ENCODE measurements at places on chromosomes 2 and 18.

DNA sequence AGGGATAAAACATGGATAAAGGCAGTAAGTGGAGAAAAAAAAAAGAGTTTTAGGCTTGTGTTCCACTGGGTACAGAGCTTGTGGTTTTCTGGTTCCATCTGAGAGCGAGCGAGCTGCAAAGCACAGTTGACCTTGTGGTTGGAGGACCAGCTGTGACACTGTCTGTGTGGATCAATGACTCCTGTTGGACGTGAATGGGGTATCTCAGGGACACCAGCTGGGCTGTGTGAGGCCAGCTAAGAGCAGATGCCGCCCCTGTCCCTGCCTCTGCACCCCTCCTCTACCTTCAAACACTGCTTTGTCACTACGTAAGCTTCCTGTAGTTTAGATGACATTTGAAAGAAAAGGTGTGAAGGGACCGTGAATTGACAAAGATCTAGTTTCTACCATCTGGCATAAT, 67.8 kb downstream of the QPCT start:
- no peak for DNase-seq

- no peak for DNase-seq
Measured at GRCh38 chr2:200797242-200797770, 14.4 kb upstream of the BZW1 start.

DNA sequence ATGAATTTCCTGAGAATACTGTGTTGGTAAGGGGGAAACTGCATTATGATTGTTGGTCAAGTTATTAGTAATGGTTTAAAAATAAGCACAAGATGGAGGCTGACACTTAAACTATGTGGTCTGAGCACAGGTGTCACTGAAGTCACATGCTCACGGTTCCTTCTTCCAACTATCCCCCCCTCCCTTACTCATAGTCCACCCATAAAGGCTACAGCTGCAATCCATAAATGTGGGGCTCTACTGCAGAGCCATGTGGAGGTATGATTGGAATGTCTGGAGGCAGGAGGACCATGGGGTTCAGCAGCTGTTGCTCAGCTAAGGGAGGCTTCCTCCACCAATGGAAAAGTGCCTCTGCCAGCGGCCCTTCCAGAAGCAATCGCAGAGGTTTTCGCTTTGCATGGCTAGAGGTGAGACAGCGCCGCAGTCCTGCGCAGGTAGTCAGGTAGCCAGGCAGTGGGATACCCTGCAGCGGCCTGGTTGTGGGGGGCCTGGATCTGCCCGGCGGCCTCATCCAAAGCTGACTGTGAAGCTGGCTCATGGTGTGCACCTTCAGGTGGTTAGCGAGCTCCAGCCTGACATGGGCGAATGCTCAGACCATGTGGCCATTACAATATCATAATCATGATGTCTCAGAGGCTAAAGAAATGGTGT, 249.6 kb downstream of the DCDC2C start:
- no peak for DNase-seq

DNA sequence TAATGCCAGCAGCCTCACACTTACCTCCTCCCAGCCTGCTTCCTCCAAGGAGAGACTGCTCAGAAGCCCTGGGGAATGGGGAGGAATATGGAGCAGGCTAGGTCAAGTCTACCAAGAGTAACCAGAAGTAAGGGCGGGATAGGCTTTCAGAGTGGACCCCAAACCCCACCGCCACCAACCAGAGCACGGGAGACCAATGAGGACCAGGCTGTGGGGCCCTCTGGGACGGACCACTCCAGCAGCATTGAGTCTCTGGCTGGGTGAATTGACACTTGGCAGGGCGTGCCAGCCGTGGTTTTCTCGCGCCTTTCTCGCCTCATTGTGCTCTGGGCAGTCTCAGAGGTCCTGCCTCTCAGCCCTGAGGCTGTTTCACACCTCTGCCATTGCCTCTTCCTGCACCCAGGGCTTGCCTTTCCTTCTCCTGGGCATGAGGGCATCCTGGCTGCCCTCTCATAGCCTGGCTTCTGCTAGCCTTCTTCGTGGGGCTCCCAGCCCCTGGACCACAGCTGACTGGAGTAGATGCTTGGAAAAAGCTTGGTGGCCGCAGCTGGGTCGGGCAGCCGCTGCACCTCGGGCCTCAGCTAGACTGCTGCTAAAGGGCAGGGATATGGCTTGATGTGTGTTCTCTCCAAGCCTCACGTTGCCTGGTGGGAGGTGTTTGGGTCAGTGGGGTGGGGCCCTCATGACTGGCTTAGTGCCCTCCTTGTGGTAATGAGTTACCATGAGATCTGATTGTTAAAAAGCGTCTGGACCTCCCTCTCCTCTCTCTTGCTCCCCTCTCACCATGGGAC, 40.5 kb upstream of the HS6ST1 start:
- no peak for DNase-seq

GRCh38 chr2:154978710-154979109, 280.2 kb downstream of the KCNJ3 start:
- DNase-seq: no peak

- DNase-seq: no peak
Measured at GRCh38 chr18:27717250-27717649, 459.7 kb downstream of the CDH2 start.

DNA sequence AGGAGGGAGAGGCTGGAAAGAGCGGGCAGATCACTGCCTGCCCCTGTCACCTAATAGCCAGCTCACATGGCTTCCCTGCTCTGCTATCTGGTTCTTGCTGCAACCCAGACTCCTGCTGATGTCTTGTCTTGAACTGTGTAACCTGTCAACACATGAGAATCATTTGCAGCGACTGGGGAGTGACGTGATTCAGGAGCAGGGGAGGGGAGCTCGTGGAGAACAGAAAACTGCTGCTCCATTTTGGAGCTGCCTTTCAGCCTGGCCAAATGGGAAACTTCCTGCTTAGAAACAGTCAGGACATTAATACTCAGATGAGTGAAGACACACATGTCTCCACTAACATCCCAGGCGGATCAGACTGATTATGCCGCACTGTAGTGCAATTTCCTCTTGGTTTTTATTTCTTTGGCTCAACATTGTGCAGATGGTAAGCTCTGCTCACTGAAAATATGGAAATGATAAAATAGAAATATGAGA, 38.1 kb downstream of the RPL37A start:
- no peak for DNase-seq

DNA sequence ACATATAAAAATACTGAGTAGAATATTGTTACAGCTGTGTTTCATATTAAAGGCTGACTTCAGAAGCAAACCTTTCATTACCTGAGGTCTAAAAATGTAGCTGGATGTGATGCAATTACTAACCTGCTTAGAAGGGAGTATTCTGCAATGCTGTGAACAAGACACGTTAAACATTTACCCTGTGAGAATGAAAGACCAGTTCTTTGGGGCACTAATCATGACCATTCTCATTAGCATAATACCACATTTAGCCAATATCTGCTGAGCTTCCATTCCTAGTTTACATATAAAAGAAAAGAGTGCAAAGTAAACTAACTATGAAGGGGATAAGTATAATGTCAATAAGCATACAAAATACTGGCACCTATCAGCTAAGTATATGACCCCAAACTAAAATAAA, 784.0 kb upstream of the KLHL29 start:
- no peak for DNase-seq

GRCh38 chr2:56211048-56211447, 27.3 kb downstream of the CCDC85A start:
- no peak for DNase-seq

DNA sequence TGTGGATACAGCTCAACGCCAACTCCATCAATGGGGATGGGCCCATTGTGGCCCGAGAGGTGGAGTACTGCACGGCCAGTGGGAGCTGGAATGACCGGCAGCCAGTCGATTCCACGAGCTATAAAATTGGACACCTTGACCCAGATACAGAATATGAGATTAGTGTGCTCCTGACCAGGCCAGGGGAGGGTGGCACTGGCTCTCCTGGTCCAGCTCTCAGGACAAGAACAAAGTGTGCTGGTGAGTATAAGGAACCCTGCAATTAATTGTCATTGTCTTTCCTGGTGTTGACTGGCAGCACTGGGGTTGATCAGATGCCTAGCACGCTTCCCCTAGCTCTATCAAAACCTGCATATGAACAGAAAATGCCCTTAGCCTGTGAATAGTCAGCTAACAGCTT, 388.1 kb downstream of the PTPRM start:
- no peak for DNase-seq

GRCh38 chr2:195562570-195563566, 94.2 kb upstream of the SLC39A10 start:
- DNase-seq: no peak

GRCh38 chr18:23095463-23095862, 39.8 kb upstream of the CABLES1 start:
- DNase-seq: no peak

GRCh38 chr18:45284174-45284573, 331.1 kb upstream of the SLC14A2 start:
- no peak for DNase-seq

DNA sequence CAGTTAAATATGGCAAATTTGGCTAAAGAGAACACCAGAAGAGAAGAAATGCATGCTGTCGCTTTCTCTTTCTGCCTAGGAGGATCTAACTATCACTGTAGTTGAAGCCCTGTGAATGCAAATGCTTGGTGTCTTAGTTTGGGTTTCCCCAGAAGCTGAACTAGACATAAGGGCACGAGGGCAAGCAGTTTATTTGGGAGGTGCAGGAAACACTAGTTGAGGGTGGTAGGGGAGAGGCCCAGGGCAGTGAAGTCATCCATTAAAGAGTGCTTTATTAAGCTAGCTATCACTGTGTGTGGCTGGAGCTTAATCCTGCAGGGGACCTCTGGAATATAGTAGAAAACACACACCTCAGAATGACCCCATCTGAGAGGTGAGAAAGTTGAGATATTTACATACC, 639.8 kb upstream of the ZEB2 start:
- DNase-seq: no peak

DNA sequence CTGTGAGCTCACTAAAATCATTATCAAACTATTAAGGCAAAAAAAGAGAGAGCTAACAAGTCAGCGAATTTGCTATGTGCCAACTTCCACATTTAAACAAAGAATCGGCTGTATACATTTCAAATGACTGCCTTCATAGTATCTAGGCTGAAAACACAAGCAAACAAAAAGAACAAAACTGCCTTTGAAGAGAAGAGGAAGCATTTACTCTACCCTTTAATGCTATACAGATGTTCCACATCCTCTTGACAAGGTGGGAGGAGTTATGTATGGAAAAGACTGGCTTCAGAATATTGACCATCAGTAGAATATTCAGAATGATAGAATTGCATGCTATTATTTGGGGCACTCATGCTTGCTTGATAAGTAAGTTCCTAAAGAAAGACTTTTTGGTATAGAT, 741.7 kb downstream of the PLCL1 start:
- no peak for DNase-seq

- no peak for DNase-seq
Measured at GRCh38 chr2:70673041-70673647, 94.9 kb downstream of the ADD2 start.

- no peak for DNase-seq
Measured at GRCh38 chr2:33104052-33104623, 157.4 kb downstream of the LTBP1 start.

DNA sequence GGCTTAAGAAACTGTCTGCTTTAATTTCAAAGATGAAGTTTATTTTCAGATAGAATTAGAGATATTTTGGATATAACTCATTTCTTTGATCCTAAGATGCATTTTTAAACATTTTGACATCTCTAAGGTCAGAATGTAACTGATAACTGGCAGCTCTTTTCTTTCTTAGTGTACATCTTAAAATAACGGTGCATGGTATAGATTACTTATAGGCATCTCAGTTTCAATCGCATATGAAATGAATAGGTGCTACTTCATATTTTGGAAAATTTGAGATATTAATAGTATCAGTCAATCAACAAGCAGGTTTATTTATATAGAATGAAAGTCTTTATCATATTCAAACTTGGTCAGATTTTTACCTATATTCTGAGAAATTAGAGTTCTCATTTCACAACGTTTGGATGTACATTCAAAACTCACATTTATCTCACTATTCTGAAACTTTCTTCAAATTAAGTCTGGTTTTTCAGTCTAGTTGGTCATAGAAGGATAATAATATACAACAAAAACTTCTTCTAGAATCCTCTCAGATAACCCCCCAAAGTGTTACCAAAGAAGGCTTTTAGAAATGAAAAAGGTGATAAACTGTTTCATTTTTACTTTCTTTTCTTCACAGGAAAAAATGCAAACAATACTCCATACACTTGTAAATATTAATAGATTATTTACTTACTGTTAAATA, 122.8 kb upstream of the WDSUB1 start:
- no peak for DNase-seq

GRCh38 chr2:149330127-149331022, at the start of gene LYPD6:
TSS of gene LYPD6 (plus strand) at chr2:149330587. CDS start at chr2:149437709, 107,122 bp downstream.
- DNase-seq: no peak

DNA sequence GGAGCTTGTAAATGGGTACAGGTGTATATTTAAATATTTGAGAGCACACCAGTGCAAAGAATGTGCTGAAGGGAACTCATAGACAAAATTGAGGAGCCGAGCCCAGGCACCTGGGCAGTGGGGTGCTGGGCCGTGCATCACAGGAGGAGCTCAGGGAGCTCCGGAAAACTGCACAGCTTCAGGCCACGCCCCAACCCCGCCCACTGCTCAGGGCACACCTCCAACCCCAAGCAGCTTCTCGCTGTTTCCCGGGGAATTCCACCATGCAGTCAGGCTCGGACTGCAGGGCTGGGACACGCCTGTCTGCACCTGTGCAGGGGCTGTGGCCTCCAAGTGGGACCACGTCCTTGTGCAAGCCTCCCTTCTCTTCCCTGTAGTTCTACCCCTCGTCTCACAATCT, 243.0 kb downstream of the HDAC4 start:
- DNase-seq: no peak

DNA sequence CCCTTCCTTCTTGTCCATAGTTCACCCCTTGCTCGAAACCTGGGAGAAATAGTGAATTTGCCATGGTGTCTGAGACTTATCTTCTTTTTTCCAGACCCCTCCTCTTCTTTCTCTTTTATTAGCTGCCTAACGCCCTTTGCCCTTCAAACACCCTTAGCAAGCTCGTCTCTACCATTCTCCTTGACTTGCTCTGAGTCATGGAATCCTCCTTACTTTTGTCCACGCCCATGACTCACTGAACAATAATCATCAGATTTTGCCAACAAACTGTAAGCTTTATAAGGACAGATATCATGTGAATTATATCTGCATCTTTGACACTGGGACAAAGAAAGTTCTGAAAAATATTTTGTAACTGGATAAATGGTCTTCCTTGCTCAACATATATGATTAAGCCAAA, 67.1 kb upstream of the CNTNAP5 start:
- DNase-seq: no peak

GRCh38 chr2:20174410-20174809, 50.5 kb downstream of the SDC1 start:
- no peak for DNase-seq

- no peak for DNase-seq
Measured at GRCh38 chr2:216717491-216717901, 22.1 kb upstream of the IGFBP5 start.

GRCh38 chr2:84924173-84925106, 19.0 kb downstream of the TMSB10 start:
- DNase-seq: no peak

- no peak for DNase-seq
Measured at GRCh38 chr2:219831957-219832356, 204.5 kb downstream of the SLC4A3 start.

GRCh38 chr2:234075518-234075915, 25.0 kb downstream of the SPP2 start:
- no peak for DNase-seq

Measured in stimulated activated CD8-positive, alpha-beta memory T cell treated with anti-CD3 and anti-CD28 coated beads, Interleukin-2, amount 100 ng/mL, for 48 hours (primary cell).